Spinal cord (tissue), 10 donors: ENCODE measurements at places on chromosomes 4 and X. TPM values are rescaled to one million over a fixed set of nuclear protein-coding genes. Genes with fewer than 3 reads are reported as not detected.

DNA sequence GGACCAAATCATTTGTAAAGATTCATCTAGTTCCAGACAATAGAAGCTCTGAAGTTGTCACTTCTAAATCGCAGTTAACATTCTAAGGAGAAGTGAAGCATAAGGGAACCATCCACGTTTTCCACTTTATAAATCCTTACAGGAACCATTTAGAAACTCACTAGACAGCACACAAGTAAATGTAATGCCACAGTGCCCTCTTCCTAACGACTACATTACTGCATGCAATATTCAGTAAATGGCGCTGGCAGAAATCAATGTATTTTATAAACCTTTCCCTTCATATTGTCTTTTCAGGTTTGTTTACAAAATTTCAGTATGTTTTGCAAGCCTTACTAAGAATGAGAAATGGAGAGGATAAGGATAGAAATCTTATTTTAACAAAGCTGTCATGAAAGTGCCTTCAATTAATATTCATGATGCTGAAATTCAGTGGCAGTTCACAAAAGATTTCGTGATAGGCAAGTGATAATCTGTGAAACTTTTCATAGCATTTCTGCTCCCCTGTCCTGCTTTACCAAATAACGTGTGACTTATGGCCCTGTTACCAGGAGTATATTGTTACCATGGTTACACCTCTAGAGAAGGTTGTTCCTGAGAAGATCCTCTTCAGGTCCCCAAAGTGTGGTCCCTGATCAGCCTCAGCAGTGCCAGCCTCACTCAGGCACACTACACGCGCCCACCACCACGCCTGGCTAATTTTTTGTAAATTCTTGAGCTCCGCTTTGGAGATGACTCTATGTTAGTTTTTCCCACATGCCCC, 54.2 kb downstream of the TMA16 start:
- peak; percentile 62 for DNase-seq

DNA sequence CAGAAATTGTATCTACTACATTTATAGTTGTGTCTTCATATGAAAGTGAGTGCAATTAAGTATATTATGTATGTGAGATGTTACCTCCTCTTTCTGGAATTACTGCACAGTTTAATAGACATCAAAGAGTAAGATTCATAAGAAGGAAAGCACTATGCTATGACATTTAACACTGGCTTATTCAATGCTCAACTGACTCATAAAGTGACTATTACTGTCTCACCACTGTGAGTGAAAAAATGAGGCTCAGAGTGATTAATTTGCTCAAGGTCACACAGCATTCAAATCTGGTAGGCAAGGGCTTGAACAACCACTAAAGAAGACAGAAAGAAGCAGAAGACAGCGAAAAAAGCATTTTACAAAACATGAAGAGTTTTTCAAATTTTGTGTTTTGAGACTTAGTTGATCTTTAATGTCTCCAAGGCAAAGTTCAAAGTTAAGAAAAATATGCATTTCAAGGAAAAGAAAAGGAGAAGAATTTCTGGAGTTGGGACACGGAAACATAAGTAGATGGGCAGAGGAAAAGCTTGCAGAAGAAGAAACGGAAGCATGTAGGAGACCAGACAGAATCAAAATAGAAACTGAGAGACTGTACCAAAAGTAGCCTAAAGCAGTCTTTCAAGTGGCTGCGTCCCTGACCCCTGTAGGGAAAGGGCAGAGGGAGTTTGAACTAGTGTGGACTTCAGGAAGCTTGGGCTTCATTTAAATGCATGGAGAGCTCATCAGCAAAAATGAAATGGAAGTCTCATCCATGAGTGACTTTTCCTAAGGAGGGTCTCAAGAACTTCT, 66.3 kb downstream of the KCNIP4 start:
- DNase-seq = no peak

DNA sequence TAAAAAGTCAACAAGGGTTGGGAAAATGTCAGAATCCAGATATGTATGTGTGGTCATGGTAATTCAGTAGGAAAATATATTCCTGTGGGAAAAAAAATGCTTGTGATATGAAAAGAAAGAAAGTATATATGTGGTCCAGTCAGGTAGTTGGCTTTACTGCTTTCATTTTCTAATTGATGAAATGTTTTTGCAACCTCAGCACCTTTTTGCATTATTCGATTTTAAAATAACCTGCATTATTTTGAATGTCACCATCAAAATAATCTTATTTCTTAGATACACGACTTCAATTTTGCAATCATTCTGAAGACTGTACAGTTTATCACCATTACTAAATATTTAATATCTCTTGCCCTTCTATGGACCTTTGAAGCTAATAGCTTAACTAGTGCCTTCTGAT, 170.8 kb upstream of the SPANXN4 start:
- no peak for DNase-seq

DNA sequence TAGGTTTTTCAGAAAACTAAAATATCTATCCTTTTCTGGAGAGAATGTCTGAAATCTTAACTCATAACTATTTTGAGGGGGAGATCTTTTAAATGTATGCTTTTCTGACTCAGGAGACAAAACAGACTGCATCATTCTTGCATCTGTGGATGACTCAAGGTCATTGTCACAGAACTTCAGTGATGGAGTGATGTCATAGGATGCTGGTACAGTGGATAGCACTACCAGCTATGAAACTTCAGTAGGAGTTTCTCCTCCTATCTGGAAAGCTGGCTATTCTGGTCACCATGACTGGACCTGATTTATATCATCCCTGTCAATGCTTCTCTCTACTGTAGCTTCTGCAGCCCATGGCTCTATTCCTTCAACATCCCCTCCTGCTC, 50.3 kb downstream of the PARM1 start:
- DNase-seq = no peak

- DNase-seq = no peak
Measured at GRCh38 chr4:186096681-186097165, 7.8 kb upstream of the FAM149A start.

Gene FAM9A
- not detected for total RNA-seq

DNA sequence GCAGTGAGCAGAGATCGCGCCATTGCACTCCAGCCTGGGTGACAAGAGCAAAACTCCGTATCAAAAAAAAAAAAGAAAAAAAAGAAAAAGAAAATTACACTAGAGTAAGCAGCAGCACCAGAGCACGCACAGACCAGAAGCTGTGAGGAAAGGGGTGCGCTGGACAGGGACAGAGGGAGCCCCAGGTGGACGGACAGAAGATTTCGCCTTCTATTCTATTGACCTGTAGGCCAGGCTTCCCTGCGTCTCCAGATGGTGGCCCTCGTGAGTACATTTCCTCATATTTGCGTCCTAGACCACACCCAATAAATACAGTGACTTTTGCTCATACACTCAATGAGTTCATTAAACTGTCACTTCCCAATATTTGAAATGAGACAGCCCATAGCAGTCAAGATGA, 19.1 kb downstream of the MTNR1A start:
- no peak for DNase-seq

DNA sequence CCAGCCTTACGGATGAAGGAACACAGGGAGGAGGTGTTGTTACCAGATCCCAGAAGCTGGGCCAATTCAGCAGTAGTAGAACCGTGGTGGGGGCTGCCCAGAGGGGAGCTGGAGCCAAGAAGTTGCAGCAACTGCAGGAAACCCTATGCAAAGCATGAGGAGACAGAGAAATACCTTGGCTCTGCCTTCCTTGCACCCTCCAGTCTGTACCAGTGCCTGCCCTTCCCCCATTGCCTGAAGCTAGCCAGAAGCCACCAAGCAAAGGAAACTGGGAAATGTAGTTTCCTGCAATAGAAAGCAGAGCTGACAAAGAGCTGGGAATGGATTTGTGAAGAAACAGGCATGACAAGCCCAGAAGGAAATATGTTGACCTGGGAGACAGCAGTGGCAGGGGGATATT, 108.7 kb upstream of the FUNDC1 start:
- no peak for DNase-seq

DNA sequence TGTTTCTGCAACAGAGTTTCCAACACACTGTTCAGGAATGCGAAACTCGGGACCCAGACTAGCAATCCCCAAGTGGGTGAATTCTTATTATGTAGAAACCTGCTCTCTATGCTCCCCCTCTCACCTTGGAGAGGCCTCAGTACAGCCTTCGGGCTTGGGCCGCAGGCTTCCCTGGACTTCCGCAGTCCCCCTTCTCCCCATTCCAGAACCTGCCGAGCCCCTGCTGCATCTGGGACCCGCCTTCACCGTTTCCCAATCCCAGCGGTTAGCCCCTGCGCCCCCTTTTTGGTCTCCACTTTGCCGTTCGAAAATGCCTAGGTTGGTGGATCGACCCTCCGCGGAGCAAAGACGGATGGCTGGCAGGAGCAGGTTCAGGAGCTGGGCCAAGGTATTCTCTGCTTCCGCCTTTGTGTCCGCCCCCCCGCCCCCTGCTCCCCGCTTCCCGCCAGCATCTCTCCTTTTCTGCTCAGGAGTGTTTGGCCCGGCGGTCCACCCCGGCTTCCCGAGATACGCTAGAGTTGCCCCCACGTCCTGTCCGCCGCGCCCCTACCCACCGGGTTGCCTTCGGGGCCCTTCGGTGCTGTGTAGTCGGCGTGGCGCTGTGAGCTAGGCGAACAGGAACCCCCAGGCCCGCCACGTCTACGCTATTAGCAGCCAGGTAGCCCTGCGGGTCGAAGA, 11.5 kb downstream of the HAND2 start:
- DNase-seq = no peak

DNA sequence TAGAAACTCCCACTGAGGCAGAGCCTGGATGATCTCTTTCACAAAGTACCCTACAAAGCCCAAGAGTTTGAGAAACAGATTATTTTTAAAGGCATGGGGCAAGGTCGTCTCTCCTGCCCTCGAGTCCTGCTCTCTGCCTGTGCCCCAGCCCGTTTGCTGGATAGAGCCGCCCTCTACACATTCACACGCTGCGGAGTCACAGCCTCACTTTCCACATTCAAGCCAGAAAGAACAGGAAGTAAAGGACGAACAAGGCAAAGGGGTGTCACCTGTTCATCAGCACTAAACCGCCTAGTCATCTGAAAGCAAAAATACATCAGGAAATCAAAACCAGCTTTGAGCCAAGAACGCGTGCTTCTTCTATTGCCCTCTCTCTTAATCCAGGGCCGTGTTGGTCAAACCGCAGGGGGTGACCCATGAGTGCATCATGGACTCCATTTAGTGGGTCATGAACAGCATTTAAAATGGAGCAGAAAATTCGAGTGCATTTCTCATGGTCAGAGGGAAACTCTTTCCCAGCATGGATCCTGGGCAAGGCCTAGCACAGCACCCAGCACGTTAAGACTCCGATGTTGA, 83.4 kb downstream of the PHKA2 start:
- DNase-seq = no peak

DNA sequence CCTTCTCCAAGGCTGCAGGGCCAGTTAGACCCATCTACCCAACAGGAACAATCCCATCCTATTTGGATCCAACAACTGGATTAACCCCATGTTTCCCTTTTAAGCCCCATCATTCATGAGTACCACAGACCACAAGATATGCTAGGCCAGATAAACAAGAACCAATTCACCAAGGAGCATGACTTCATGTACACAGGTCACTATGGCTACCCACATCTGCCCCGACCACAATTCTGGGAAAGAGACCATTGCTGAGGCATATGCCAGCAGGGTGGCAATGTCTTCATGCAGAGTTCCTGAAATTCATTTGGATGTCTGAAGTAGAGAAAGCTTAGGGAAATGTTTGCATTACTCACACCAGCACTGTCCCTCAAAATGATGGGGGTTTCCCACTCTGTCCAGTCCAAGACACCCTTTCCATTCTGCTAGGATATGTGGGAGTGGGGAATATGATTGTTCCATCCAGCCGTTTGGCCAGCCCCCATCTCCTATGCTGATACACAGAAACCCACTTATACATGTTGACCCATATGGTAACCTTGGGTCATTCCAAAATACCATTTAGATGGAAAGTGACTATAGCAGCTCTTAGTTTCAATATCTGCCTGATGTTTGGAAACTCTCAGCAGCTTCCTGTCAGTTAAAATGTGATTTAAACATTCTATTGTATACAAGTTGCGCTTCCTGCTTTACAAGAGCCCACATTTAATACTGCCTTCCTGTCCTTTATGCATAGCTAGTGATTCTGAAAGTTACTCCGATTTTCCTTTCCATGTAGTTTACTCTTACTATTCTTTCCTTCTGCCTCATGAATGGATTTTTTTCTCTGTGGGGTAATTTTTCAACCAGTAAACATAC, 129.0 kb downstream of the AMMECR1 start:
- no peak for DNase-seq

- DNase-seq = no peak
Measured at GRCh38 chrX:42948723-42949657, 171.0 kb upstream of the PPP1R2C start.

Gene STARD8
- 6.8 TPM for total RNA-seq

Gene RNF175
- 26.5 TPM for total RNA-seq

- DNase-seq = no peak
Measured at GRCh38 chr4:163582703-163583102, 88.2 kb downstream of the TMA16 start.

Gene NMU
- total RNA-seq = 5.1 TPM

Gene CCKAR
- total RNA-seq = 1.3 TPM

GRCh38 chr4:85760511-85760910, 285.6 kb downstream of the ARHGAP24 start:
- no peak for DNase-seq

DNA sequence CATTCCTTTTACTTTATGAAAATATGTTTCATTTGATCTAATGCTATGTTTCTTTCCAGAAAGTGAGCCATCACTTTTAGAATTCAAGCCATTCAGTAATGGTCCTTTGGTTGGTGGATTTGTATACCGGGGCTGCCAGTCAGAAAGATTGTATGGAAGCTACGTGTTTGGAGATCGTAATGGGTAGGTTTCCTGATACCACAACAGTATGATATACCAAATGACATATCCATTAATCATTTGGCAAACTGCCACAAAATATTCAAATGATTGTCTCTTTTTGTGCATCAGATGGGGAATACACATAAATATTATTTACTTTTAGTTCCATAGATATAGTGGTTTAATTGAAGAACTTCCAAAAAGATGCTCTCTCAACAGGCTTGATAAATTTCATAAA, 68.2 kb downstream of the HHIP start:
- DNase-seq = no peak

DNA sequence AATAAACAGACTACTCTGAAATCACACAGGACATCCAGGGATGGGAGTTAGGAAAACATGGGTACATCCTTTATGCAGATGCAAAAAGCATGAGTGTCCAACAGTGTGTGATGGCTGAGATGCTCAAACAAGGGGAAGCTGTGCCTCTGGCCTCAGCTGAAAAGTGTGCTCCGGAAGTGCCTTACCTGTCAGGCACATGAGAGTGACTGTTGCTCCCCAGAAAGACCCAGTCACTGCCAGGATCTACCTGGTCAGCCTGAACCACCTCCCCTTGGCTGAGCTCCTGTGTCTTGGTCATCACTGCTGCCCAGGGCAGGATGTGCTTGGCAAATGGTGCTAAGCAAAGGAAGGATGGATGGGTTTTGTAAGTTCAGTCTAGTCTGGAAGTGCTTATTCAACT, 4.0 kb downstream of the PPP2R2C start:
- no peak for DNase-seq

Gene NDP
- 17.6 TPM for total RNA-seq
